ENCODE measurements at places on chromosomes 1 and 21.
A peak's percentile ranks its signal among the peaks of the same experiment; 100 is the strongest.

DNA sequence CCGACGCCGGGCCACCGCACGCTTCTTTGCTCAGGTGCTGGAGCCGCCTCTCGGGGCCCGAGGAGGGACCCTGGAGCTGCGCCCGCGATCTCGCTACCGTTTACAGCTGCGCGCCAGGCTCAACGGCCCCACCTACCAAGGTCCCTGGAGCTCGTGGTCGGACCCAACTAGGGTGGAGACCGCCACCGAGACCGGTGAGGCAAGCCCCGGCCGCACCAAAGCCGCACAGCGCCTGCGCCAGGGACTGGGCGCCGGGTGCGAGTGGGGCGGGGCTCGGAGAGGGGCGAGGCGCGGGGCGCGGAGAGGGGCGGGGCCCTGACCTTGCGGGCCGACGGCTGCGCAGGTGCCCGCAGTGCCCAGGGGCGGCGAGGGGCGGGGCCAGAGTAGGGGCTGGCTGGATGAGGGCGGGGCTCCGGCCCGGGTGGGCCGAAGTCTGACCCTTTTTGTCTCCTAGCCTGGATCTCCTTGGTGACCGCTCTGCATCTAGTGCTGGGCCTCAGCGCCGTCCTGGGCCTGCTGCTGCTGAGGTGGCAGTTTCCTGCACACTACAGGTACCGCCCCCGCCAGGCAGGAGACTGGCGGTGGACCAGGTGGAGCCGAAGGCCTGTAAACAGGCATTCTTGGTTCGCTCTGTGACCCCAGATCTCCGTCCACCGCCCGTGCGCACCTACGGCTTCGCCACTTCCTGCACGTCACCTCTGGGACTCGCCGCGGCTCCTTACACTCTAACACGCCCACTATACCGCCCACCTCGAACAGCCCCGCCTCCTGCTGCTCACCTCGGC lies 9.8 kb upstream of the CDC20 start:
- DNase-seq = no peak

GRCh38 chr21:32364796-32365195 lies 28.0 kb downstream of the URB1 start:
- DNase-seq = no peak

DNA sequence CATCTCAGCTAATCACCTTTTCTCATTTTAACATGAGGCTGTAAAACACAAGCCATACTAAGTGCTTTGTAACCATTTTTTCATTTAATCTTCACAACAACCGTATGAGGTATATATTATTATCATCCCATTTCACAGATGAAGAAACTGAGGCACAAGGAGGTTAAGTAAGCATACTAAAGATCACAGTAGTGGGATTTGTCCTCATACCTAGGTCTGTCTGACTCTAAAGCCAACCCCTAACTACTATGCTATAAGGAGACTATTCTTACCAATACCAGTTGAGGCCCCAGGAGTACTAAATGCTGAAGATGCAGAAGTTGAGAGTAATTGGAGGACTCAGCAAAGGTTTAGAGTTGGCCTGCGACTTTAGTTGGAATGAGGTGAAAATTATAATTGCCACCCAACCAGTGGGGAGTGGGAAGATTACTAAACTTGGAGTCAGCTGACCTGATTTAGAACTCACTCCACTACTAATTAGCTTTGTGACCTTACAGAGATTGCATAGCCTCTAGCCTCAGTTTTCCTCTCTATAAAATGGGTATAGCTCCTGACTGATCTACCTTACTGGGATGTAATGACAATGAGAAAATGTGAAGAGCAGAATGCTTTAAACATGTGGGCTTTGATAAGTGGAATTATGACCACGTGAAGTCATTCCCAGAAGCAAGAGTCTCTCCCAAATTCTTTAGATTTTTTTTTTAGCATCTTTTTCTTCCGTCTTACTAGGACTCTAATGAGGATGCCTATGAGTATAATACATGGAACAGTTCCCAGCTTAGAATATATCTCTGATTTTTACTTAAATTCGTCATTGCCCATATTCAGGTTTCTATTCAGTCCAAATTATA lies 85.8 kb upstream of the IPO9 start:
- no peak for DNase-seq

GRCh38 chr1:207992677-207993236 lies 81.8 kb upstream of the CD34 start:
- no peak for DNase-seq

DNA sequence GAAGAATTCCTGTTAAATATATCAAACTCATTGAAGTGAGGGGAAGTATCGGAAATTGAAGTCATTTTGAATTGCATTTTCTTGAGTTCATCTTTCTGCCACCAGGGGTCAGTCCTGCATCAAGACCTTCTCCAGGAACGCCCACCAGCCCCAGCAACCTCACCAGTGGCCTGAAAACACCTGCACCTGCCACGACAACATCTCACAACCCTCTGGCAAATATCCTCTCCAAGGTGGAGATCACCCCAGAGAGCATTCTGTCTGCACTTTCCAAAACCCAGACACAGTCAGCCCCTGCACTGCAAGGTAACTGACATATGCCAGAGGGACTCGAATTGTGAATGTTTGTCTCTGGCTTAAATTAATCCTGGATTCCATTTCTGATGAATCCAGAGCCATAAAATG lies 22.8 kb upstream of the TARS2 start:
- peak; percentile 40 for DNase-seq

DNA sequence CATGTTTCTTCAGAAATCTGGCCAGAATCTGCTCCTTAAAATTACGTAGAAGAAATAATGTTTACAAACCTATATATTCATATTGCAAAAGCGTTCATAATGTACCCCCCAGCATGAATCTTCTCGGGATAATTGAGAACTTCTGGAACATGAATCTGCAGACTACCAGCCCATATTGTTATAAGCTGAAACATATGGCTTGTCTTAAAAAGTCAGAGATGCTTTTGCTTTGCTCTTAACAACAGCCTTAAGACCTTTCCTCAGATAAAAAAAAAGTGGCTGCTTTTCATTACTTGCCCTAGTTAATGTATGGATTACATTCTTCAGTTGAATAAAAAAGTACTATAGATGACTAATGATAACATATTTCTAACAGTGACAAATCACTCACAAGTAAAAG lies 15.0 kb upstream of the ZZZ3 start:
- no peak for DNase-seq

GRCh38 chr21:14975136-14975919 lies 89.5 kb downstream of the NRIP1 start:
- DNase-seq = no peak

Data from stimulated activated CD8-positive, alpha-beta memory T cell treated with anti-CD3 and anti-CD28 coated beads, Interleukin-7, amount 100 ng/mL, for 1 hour (primary cell).